ENCODE measurements at places on chromosomes 5 and 9.
A peak's percentile ranks its signal among the peaks of the same experiment; 100 is the strongest.

GRCh38 chr5:146368137-146368536, 29.5 kb downstream of the POU4F3 start:
- no peak for DNase-seq

- DNase-seq = no peak
These were observed 72.9 kb downstream of the RCL1 start for GRCh38 chr9:4865681-4866080.

DNA sequence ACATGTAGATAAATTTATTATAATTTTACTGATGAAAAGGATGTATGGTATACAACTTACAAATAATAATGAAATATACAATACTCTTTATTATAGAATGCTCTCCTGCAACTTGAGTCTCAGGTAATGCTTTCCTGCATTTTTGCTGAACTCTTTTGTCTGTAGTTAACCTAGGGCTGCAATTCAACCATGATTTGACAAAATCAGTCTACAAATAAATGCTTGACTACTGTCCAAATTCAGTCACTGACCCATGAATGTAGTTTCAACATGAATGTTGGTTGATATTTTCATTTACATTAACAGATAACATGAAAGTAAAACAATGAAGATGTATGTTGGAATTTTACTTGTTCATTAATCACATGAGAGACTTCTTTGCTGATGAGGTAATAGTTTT, 320.9 kb downstream of the ZSWIM6 start:
- DNase-seq = no peak

- no peak for DNase-seq
These were observed 15.8 kb downstream of the F2RL2 start for GRCh38 chr5:76607353-76607871.

GRCh38 chr9:37311938-37312708, 110.4 kb upstream of the GRHPR start:
- no peak for DNase-seq

DNA sequence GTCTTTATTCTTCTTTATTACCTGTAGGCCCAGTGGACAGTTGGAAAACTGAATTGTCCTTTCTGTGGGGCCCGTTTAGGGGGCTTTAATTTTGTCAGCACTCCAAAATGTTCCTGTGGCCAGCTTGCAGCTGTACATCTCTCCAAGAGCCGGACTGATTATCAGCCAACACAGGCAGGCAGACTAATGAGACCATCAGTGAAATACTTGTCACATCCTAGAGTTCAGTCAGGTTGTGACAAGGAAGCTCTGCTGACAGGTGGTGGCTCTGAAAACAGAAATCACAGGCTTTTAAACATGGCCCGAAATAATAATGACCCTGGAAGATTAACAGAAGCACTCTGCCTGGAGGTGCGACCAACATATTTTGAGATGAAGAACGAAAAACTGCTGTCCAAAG, 47.9 kb downstream of the RNF180 start:
- DNase-seq = no peak

DNA sequence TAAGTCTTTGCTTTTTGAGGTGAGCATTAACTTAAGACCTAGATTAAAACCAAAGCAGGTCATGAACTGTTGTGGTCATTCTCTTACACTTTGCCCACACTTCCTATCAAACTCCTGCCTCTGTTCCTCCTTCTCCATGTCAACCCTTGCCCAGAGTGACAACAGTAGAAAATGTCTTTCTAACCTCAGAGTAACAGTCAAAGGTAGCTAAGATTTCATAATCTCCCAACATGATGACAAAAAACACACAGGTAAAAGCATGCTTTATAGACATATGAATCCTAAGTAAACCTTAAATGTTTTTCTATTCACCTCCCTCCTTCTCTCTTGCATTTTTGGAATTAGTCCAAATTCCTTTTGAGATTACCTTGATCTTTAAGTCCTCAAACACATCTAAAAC, 422.3 kb downstream of the SPATA31D1 start:
- DNase-seq = no peak

DNA sequence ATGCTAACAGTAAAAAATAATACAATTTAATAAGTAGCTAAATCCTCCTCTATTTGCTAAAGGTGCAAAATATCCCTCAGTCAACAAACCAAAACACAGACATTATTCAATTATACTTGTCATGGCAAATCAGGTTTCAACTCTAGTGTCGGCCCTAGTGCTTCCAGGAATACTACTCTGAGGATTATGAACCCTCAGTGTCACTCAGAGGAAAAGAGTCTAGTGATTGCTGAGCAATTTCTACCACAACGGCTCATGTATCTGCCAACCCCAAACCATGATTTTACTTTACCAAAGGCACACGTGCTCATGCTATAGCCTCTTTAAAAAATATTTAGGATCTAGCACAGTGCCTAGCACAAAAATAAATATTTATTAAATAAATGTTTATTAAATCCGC, 21.0 kb downstream of the RICTOR start:
- DNase-seq = no peak

- DNase-seq = no peak
These were observed 366 bp downstream of the EPB41L4A start for GRCh38 chr5:112418659-112419163.

- no peak for DNase-seq
These were observed 8.7 kb downstream of the EBF1 start for GRCh38 chr5:159091065-159091464.

GRCh38 chr9:12469084-12469483, 224.1 kb upstream of the TYRP1 start:
- no peak for DNase-seq

- no peak for DNase-seq
These were observed 202.8 kb downstream of the CWC27 start for GRCh38 chr5:64971513-64971912.

- no peak for DNase-seq
These were observed 29.2 kb upstream of the PANK3 start for GRCh38 chr5:168608386-168608785.

DNA sequence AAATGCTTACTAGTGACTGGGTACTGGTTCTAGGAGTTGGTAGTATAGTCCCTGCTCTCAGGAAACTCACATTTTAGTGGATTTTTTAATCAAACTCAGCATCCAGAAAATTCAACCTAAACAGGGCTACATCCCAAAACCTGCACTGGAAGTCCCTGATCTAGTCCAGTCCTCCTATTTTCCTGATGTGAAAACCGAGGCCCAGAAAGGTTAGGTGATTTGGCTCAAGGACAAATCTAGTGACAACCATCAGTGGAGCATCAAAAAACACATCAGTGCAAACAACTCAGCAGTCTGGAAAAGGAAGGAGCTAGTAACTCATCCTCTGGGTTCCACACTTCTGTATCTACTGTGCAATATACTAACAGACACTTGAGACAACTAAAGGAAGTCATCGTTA, 38.2 kb downstream of the SERINC5 start:
- no peak for DNase-seq

- no peak for DNase-seq
These were observed 1.2 kb downstream of the FXN start for GRCh38 chr9:69036799-69037198.

DNA sequence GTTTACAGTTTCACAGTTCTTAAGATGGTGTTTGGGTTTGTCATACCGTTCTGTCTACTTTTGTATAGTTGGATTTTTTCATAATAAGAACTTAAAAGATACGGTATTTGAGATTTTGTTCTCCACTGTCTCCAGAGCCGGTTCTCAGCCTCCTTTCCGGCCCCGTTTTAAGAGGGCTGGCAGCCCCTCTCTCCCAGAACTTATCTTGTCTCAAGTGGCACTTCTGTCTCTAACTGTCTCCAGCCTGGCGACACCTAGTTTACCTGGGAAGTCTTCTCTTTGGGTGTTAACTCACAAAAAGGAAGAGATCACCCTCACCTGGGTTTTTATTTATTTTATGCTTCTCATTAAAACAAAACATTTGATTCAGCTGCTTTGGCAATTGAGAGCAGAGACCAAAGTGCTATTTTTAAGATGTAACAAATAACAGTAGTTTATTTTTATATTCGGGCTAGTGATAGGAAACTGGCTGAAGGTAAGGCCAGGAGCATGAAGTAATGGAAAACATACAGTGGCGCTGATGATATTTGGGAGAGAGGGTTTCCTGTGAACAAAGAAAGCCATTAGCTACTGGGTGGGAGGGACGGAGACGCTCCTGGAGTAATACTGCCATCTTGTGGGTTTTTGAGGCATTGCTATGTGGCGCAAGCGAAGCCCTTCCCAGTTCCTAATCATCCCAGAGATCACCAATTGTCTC, 48.3 kb downstream of the ACER2 start:
- DNase-seq = peak; percentile 52

GRCh38 chr9:34131571-34131970, 5.1 kb upstream of the DCAF12 start:
- DNase-seq = no peak

DNA sequence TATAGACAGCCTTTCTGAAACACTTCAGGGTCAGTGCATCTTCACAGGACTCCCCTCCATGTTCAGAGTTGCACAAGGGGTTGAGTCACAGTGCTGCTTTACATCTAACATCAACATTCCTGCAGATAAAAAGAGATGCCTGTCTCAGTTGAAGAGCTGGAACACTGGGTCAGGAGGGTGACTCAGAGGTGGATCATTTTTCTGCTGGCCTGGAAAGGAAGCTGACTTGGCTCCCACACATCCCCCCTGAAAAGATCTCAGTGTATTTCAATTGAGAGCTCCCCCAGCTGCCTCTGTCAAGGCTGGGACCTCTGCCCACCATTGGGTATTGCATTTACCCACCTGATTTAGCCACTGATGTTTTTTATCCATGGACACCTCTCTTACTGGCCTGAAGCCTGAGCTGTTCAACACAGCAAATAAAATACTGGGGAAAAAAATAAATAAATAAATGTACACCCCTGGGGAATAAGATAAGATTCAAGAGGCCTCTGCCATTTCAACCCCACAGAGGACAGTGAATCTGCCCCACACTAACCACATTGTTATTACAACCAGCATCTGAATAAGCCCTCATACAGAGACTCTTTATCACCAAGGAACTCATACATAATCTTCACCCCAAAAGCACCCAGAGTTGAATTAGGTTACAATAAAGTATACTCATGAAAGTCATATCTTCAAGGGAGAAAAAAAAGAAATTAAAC, 716.4 kb downstream of the SEMA5A start:
- DNase-seq = no peak

- no peak for DNase-seq
These were observed 81.5 kb downstream of the LMX1B start for GRCh38 chr9:126695186-126695585.

- no peak for DNase-seq
These were observed 39.8 kb upstream of the TLE1 start for GRCh38 chr9:81729135-81729534.

DNA sequence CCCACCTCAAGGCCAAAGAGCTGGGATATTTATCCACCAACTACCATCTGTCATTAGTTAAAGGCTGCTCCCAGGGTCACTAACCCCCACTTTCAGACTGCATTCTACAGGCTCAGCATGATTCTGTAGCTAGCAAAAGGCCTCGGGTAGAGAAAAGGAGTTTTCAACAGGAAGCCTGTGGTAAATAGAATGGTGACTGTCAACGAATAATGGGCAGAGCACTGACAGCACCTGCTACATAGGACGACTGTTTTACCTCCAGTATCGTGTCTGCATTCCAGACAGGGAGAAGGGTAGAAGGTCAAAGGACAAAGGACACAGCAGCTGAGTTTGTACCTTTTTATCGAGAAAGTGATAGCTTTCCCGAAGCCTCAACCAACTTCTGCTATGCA, 20.3 kb downstream of the MFAP3 start:
- DNase-seq = no peak

GRCh38 chr5:172439785-172440477, 14.4 kb downstream of the SH3PXD2B start:
- no peak for DNase-seq

GRCh38 chr5:113133211-113133975, 156.8 kb downstream of the DCP2 start:
- no peak for DNase-seq

DNA sequence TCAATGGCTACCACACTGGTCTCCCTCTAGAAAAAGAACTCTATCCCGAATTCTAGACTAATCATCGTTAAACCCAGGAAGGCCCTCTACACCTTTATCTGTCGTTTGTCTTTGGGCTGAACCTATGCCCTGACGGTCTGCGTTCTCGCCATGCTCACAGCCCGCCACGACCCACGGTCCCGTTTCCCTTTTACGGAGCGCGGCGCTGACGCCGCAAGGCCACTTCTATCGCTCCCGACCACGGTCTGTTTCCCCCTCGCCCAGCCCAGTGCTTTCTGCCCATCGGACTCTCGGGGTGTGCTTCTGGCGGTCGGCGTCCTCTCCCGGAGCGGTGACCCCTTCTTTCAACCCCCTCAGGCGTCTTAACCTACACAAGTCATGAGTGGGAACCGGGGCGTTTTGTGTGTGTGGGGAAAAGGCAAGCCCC, 974 bp downstream of the C9orf40 start:
- DNase-seq = peak; percentile 17

DNA sequence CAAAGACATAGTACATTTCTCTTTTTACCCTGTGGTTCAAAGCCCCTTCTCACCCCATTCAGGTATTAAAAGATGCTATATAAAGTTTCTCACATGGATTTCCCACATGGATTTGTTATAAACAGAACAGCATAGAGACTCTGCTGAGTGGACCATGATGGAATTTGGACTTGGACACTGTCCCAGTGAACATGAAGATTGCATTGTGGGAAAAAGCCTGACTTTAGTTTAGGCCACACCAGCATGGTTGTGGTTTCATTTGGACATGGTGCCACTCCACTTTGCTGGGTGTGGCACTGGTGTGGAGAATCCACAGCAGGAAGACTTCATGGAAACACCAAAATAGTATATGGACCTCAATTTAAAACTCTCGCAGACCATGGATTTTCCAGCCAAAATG, 124.6 kb downstream of the ARHGAP26 start:
- no peak for DNase-seq

DNA sequence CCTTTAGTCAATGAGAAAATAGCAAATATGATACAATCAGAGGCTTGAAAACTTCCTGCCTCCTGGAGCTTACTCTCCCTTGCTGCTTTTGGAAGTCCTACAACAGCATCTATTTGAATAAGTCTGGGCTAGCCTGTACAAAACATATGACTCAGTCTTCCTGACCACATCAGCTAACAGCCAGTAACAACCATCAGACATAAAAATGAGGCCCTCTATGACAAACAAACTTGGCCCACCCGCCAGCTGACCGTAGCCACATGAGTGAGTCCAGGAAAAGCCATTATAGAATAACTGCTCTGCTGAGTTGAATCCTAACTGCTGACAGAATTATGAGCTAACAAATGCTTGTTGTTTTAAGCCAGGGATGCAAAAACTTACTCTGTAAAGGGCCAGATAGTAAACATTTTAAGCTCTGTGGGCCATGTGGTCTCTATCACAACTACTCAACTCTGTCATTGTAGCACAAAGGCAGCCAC, 347.6 kb downstream of the PTPRD start:
- DNase-seq = no peak

- DNase-seq = no peak
These were observed 43.8 kb upstream of the CER1 start for GRCh38 chr9:14766299-14766698.

DNA sequence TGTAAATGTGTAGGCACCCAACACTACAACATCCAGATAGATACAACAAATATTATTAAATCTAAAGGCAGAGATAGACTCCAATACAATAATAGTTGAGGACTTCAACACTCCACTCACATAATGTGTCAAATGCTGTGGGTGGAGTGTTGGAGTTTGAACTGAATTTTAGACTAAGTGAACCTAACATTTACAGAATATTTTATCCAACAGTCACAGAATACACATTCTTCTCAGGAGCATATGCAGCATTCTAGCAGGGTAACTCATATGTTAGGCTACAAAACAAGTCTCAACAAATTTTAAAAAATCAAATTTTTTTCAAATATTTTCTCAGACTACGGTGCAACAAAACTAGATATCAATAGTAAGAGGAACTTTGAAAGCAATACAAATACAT, 648.7 kb upstream of the CDH18 start:
- DNase-seq = no peak

- no peak for DNase-seq
These were observed 30.0 kb upstream of the TRIO start for GRCh38 chr5:14112998-14113652.

Measured in T-helper 17 cell (primary cell).